ENCODE measurements at places on chromosomes 4 and X. TPM values are rescaled to one million over a fixed set of nuclear protein-coding genes. Genes with fewer than 3 reads are reported as not detected.

DNA sequence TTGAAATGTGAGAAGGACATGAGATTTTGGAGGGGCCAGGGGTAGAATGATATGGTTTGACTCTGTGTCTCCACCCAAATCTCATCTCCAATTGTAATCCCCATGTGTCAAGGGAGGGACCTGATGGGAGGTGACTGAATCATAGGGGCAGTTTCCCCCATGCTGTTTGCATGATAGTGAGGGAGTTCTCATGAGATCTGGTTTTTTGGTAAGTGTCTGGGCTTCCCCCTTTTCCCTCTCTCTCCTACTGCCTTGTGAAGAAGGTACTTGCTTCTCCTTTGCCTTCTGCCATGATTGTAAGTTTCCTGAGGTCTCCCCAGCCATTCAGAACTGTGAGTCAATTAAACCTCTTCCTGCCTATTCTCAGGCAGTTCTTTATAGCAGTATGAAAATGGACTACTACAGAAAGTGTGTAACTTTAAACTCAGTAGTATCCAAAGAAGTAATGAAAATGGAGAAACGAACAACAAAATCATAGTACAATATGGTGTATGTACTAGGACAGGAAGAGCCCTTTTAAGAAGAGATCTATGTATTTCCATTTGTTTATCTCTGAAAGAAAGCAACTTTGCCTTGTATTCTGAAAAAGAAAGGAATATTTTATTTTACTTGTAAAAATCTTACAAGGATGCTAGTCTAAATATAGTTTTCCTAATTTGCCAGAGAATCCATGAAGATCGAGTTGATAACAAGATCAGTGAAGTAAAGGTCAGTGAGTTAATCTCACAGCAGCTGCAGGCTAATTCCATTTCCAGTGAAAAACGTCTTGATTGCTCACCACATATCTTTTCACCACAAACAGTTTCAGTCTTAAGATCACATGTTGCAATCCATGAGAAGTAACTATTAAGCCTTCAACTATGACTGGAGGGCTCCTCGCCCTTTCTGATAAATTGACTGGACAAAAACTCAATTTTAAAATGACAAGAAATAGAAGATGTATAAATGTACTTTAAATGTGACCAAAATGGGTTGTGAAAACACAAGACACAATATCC is 20.5 kb downstream of the PKD2 start:
- DNase-seq = peak; percentile 15

DNA sequence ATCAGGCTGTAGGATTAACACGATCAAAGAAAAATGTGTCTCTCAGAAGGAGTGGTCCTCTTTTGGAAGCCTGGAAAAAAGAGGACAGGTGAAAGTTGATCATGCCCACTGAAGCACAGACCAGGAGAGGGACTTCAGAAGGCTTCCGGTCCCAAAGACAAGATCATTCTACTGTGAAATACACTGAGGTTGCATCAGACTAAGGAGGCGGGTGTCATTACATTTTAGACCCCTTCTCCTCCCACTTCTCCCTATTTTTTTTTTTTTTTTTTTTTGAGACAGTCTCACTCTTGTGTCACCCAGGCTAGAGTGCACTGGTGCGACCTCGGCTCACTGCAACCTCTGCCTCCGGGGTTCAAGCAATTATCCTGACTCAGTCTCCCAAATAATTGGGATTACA is 67.5 kb downstream of the RBM47 start:
- no peak for DNase-seq

FATE1 gene
- total RNA-seq = not detected

YY2 gene
- total RNA-seq = 0.11 TPM

ETDB gene
- total RNA-seq = not detected
